Substantia nigra (tissue), 51 donors: ENCODE measurements at places on chromosomes 5 and 9.

- DNase-seq, result no peak
These were observed 889.4 kb upstream of the SEMA6A start for GRCh38 chr5:117463881-117464570.

- DNase-seq, result no peak
These were observed 27.9 kb upstream of the FBXL7 start for GRCh38 chr5:15472116-15472515.

DNA sequence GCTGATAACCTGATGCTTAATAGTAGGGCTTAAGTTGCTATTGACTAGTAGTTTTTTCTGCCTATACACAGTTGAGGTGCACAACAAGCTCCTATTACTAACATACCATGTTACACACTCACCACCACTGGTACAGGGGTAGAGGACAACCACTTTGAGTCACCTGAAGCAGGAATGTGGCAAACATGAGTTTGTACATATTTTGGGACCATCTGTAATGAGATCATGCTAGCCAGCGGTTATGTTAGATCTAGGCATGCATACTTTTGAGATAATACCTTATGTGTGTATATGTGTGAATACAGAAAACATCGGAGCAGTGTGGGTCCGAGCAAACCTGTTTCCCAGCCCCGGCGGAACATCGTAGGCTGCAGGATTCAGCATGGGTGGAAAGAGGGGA is 72.8 kb upstream of the NXNL2 start:
- DNase-seq, result no peak

- DNase-seq, result no peak
These were observed 2.5 kb upstream of the HMGCS1 start for GRCh38 chr5:43315682-43316081.

DNA sequence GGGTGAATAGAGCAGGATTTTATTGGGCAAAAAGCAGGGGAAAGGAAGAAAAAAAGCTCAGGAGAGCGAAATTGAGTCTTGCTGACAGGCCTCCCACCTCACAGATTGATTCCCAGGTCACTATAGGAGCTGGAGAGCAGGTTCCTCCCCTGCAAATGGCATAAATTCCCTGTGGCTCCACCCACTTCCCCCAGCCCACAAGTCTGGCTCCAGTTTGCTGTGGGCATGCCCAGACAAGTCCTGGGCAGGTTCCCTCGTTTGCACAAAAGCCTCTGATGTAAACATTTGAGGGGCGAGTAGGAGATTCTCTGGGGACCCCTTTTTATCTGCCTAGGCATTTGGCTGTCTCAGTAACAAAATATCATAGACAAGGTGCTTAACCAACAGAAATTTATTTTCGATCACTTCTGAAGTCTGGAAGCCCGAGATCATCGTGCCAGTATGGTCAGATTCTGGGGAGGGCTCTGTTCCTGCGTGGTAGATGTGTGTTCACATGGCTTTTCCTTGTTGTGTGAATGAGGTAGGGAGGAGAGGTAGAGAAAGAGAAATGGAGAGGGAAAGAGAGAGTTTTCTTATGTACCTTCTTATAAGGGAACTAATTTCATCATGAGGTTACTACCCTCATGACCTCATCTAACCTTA is 614.5 kb downstream of the MAT2B start:
- no peak for DNase-seq

GRCh38 chr9:108579757-108580439 is 275.9 kb downstream of the ACTL7B start:
- peak; percentile 11 for DNase-seq

GRCh38 chr5:142797420-142797819 is 27.2 kb downstream of the ARHGAP26 start:
- no peak for DNase-seq
